ENCODE measurements at places on chromosomes 7 and 10.

- no peak for DNase-seq
Measured at GRCh38 chr10:44827431-44828006, 83.6 kb upstream of the TMEM72 start.

DNA sequence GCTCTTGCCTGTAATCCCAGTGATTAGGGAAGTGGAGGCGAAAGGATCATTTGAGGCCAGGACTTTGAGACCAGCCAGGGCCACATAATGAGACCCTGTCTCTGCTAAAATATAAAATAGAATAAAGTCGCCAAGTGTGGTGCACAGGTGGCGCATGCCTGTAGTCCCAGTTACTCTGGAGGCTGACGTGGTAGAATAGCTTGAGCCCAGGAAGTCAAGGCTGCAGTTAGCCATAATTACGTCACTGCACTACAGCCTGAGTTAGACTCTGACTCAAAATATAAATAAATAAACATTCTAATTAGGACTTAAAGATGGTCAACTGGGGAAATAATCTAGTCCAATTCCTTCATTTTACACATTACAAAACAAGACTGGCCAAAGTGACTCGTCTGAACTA is 768 bp downstream of the CHCHD2 start:
- DNase-seq, result no peak

- DNase-seq, result no peak
Measured at GRCh38 chr10:90621577-90621976, 236.3 kb downstream of the HTR7 start.

GRCh38 chr7:47471358-47471703 is 110.6 kb downstream of the TNS3 start:
- no peak for DNase-seq

DNA sequence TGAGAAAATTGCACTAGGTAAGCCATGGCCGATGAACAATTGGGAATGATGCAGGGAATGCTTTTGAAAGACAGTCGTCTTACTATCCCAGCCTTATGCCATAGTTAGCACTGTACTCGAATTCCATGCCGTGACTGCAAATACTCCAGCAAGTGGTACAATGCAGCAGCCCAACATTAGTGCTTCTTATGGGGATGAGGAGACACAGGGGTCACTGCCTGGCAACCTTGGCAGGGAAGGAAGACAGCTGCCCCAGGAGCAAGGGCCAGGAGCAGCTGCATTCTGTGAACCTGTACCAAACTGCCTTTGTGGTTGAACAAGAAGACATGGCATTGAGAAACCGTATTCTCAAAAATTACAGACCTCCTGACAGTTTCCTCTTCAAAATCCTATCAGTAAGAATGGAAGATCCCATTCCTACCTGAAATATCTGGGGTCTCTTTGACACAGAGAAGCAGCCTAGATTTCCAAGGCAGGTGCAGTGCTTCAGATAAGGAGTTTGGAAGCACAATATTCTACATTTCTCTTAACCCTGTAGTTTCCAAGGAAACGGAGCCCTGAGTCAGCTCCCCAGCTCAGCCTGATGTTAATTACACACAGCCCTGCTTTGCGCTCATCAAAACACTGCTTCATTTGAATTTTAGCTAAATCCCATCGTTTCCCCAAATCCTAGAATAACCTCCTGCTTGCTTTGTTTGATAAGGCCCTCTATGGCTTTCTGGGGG is 49.0 kb upstream of the FRMD4A start:
- no peak for DNase-seq

DNA sequence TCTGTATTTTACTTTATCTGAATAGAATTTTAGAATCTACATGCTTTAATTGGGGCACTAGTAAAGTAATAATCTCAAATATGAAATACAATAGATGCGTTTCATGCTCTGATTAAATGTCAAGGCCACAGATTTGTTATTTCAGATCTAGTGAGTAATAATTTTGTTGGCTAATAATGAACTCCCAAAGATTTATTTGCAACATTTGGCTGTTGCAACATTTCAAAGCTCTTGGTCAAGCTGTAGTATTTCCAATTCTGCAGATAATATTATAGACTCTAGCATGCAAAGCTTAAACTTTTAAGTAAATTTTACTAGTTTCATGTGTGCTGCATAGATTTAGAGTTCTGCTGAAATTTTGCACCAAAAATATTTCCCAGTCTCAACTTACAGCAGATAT is 16.7 kb downstream of the LRRN3 start:
- DNase-seq, result no peak

DNA sequence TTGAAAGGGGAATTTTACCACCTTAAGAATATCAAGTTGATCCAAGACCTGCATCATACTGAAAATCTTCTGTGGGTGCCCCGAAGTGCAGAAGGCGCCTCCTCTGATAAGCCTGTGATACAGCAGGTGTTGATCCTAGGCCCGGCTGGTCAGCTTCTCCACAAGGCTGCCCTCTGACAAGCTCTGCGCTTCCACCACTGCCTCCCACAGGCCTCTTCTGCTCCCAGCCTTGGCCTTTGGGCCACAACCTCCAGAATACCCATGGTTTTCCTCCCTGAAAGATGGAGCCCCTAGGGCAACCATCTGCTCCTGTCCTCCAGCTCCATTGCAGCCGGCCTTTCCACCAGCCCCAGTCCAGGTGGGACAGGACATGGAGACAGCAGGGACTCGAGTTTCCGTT is 5.6 kb upstream of the OGDHL start:
- no peak for DNase-seq

DNA sequence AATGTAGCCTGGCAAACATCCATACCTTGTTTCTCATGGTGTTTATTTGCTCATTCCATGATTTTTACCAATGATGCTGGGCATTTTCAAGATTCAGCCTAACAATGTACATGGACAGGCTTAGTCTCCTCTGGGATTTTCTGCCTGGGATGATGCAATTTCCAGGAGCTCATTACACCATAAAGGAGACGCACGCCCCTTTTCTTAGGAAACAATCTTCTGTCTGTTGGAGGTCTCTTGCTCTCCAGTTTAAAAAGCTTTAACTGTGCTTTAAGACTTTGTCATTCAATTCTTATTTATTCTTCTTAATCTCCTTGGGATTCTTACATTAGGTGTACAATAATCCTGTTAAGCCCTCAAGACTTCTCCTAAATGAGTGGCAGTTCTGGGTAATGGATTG is 150.3 kb upstream of the NRP1 start:
- no peak for DNase-seq

DNA sequence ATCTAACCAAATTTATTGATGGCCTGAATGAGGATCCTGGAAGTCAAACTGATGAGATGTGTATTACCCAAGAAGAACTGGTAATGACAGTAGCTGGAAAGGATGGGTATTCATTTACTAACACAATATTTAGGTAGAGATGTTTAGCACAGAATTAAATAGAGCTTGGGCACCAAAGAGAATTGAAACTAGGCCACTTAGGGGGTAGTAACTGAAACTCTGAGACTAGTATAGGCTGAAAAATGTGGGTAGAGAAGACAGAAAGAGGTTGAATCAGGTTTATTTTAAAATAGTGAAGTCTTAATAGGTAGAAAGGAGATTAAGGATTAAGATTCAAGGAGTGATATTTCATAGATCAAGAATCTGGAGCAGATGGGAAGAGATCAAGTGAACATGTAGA is 155.8 kb downstream of the MLLT10 start:
- no peak for DNase-seq

- no peak for DNase-seq
Measured at GRCh38 chr7:33539198-33539597, 366.1 kb upstream of the BMPER start.

DNA sequence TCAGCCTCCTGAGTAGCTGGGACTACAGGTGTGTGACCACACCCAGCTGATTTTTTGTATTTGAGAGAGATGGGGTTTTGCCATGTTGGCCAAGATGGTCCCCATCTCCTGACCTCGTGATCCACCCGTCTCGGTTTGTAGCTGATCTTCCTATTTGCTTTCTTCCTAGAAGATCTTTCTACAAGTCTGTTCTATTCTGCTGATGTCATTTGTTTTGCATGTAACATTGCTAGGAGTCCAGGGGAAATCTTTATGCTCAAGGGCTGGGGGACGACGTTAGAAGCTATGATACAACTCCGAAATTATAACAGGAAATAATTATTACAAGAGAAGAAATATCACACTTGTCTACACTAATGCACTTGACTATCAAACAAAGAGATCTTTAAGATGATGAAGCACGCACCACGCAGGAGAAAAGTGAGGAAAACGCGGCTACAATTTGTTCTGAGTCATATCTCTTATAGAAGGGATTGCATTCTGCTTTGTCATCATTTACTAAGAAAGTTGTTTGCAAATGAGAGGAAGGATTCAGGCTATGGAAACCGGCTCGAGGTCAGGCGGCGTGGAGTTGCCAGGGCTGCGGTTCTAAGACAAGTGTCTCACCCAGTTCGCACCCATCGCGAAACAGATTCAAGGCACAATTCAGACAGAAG is 103.0 kb upstream of the CARD11 start:
- no peak for DNase-seq

GRCh38 chr7:94394437-94395140 is at the start of gene COL1A2:
COL1A2 (plus strand) TSS chr7:94394895; CDS start chr7:94395032, 137 bp downstream.
- DNase-seq, result no peak

- DNase-seq, result no peak
Measured at GRCh38 chr10:88986549-88987242, 3.9 kb upstream of the FAS start.

DNA sequence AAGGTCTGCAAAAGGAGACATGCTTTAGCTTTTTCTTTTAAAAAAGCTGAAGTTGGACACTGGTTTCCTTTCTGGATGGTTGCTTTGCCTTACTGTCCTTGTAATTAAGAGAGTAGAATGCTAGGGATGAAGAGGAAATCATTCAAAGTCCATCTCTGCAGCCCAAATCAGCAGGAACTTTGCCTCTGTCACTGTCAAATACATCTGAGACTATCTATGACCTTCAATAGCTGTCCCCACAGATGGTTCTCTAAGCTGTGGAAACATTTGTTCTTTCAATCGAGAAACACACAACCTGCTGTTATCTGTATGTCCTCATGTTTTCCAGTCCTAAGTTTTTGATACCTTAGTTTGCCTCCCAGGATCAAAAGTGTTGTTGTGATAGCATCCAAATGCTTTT is 117.5 kb downstream of the SORBS1 start:
- DNase-seq, result no peak

DNA sequence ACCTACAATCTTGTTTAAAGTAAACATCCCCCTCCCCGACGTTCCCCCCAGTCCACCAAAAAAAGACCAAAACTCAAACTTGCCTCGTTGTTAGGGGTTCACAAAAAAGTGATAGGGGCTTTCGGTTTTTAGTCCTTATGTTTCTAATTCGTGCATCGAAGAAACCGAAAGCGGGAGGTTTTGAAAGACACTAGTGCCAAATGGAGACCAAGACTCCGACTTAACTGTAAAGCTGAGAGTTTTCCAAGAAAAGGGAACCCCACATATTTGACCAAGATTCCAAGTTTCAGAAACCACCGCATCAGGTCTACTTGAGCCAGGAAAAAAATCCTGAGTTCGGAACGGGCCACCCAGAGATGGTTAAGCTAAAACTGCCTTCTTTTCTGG is 534 bp downstream of the PSMA2 start:
- DNase-seq, result no peak

GRCh38 chr10:4790045-4790444 is 36.0 kb upstream of the AKR1E2 start:
- DNase-seq, result no peak

DNA sequence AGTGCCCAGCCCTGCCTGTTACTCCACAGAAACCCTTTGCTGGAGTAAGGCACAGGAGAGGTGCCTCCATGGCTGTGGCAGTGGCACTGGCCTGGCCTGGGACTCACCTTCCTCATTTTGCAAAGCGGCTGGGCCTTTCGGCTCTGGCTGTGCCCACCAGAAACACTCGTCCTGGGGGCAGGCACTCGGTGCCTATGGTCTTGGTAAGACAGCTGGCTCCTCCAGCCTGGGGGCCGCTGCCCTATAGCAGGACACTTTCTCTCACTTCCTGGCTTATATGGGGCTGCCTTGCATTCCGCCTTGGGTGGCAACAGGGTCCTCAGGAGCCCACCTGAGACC is 13.2 kb downstream of the ZMIZ1 start:
- DNase-seq, result no peak

DNA sequence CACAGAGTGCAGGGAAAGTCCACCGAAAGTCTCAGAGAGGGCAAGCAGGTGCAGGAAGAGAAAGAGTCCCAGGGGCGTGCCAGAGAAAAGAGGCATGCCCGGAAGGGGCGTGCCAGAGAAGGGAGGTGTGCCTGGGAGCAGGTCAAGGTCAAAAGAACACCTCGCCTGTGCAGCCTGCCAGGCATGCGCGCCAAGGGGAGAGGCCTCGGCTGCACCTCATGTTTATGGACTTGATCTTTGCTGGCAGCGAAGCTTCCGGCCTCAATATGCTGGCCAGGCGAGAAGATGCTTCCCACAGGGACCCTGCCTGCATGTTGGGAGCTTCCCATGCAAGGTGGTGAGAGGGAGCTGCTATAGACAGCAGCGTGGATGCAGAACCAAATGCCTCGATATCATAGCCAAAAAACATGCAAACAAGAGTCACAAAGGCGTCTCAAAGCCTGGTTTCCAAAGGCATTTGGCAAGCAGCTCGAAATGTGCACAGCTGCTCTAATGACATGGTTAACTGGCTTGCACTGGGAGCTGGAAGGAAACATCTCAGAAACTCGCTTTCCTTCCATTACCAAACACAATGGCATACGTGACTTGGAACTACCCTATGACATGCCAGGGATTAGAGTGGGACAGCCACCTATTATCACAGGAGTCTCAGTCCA is 192.5 kb upstream of the PPP2R2D start:
- DNase-seq, result no peak

DNA sequence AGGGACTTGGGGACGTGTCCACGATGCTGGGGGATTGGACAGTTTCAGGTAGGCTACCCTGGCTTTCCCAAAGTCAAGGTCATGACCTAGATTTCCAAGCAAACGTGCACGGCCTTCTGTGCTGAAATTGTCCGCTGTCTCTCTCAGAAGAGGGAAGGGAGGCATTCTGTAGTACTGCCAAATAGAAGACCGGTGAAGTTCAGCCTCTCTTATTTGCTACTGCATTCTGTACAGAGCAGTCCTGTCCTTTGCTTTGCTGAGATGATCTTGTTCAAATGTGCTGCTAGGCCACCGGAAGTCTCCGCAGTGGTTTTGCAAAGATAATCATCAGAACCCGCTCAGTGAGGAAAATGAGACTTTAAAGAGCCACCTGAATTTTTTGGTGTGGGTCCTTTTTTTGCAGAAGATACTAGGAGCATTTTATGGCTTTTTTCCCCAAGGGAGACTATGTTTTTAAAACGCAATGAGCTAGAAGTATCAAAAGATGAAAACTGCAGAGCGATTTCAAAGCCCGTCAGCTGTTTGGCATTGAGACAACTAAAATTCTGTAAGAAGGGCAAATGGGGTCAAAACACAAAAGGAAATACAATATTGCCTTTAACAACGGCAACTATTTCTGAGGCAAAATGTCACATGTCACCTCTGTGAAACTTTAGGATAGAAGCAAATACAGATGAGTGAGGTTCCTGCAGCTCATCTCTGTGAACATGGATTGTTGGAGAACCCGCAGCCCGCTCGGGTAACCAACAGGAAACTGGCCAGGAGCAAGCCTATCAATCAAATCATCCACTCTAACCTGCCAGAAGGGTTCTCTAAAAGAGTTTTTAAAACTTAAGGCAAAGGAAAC is 1.3 kb upstream of the NMT2 start:
- no peak for DNase-seq

- DNase-seq, result no peak
Measured at GRCh38 chr10:87661861-87662785, 2.4 kb downstream of the PAPSS2 start.

GRCh38 chr10:73097305-73097670 is 622 bp upstream of the P4HA1 start:
- DNase-seq, result no peak
